ENCODE measurements at places on chromosomes 4 and X.

GRCh38 chrX:38870361-38870895 is 69.2 kb downstream of the MID1IP1 start:
- DNase-seq = no peak

GRCh38 chrX:63784902-63785707 is at the start of gene ARHGEF9:
Gene ARHGEF9 (minus strand): TSS chrX:63785214. CDS start chrX:63785145, 69 bp downstream.
- DNase-seq = no peak

- no peak for DNase-seq
These were observed 23.4 kb upstream of the CFAP299 start for GRCh38 chr4:80312124-80312523.

DNA sequence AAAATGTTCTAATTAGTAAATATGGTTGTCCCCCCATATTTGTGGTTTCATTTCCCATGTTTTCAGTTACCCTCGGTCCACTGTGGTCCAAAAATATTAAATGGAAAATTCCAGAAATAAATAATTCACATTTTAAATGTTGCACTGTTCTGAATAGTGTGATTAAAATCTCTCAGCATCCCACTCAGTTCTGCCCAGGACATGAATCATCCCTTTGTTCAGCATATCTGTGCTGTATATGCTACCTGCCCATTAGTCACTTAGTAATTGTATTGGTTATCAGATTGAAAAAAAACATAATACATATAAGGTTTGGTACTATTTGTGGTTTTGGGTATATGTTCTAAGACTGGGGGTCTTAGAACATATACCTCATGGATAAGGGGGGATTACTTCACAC is 55.1 kb upstream of the NXF3 start:
- no peak for DNase-seq

GRCh38 chr4:31343061-31343460 is 622.9 kb downstream of the PCDH7 start:
- no peak for DNase-seq

GRCh38 chr4:118842055-118842454 is 6.1 kb upstream of the SEC24D start:
- no peak for DNase-seq

DNA sequence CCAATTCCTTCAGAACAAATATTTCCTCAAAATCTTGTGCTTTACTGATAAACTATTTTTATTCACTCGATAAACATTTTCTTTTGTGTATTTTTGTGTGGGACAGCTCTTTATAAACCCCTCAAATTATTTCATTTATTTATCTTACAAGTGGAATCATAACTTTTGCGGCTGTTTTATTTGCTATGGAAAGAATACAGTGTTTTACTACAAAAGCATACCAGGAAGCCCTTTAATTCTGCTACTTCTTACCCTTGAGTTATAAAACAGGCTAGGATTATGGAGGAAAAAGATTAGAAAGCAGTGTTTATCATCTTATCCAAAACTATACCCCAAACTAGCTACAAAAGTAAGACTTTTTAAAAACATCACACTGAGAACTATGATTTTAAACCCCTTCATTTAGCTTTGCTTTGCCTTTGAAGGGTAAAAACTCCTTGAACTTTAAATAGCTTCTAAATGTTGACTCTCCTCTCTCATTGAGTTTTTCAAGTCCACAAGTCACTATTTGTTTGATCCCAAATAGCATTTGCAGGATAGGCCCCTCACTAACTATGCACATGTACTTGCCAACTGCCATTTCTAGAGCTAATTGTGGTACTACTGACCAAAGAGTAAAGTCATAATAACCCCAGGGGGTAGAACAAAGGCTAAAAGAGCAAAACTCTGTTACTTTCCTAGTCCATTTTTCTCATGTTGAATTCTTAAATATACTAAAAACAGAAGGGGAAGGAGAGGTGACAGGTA is 45.8 kb upstream of the SGMS2 start:
- DNase-seq = no peak

GRCh38 chr4:86055898-86056297 is 304.0 kb downstream of the MAPK10 start:
- DNase-seq = no peak

- DNase-seq = no peak
These were observed 43.2 kb downstream of the PALLD start for GRCh38 chr4:168540086-168540485.

DNA sequence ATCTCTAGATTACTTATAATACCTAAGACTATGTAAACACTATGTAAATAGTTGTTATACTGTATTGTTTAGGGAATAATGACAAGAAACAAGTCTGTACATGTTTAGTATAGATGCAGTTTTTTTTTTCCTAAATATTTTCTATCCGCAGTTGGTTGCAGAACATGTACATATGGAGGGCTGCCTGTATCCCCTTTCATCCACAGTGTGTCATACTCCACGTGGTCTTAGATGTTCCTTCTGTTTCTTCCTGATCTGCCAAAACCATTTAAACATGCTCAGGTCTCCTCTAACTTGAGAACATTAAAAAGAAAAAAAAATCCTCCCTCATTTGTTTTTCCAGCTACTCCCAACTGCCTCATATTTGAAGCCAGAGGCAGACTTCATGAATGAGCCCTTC is 14.0 kb downstream of the OCIAD1 start:
- DNase-seq = no peak

All from CD4-positive, alpha-beta memory T cell (primary cell).